Stimulated activated CD8-positive, alpha-beta memory T cell treated with anti-CD3 and anti-CD28 coated beads, Interleukin-15, amount 100 ng/mL, for 1 hour (primary cell): ENCODE measurements at places on chromosomes 5 and 9.

DNA sequence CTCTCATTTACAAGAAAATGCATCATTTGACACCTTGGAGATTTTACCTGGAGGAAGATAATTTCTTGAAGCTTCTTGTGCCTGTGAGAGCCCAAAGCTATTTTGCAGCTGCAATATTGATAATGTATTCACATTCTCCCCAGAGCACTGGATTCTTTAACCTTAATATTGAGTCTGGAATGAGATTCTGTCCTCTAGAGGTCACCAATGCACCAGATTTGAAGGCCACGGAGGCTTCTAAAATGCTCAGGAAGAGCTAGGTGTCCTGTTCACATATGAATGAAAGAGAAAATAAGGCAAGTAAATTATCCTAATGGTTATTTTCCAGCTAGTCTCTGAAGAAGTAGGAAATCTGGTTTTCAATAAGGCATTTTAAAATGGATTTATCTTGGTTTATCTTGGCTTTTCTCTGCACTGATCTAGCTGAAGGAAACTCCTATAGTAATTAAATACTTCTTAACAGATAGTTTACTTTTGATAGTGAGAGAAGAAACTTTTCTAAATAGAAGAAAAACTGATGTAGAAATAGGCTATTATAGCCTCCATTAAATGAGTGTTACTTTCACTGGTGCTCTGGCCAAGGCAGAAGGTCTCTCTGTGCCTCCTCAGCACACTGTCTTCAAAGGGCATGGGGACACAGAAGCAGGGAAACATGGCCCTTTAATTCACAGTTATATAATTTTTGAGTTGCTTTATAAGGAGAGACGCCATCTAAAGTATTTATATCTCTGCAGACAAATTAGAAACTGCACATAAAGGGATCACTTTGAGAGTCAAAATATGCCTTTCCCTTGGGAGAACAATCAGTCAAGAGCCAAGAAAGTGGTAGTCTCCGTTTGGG, 297.0 kb upstream of the ACTBL2 start:
- DNase-seq = no peak

DNA sequence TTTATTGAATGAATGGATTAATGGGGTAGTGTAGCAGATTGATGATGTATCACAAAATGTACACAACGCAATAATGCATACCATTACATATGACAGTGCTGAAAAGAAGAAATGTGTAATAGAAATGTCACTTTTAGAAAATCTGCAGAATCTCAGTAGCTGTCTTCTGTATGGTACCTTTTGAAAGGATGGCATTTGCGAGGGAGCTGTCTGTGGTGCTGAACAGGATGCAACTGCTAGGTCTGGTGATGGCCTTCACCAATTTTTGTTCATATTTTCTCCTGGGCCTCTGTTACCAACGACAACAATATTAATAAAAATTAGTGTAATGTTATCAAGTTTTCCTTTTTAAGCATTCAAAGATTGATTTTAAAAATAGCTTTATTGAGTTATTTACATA, 36.2 kb upstream of the OTULIN start:
- peak; percentile 35 for DNase-seq

- no peak for DNase-seq
Measured at GRCh38 chr9:135130207-135130976, 42.9 kb downstream of the OLFM1 start.

DNA sequence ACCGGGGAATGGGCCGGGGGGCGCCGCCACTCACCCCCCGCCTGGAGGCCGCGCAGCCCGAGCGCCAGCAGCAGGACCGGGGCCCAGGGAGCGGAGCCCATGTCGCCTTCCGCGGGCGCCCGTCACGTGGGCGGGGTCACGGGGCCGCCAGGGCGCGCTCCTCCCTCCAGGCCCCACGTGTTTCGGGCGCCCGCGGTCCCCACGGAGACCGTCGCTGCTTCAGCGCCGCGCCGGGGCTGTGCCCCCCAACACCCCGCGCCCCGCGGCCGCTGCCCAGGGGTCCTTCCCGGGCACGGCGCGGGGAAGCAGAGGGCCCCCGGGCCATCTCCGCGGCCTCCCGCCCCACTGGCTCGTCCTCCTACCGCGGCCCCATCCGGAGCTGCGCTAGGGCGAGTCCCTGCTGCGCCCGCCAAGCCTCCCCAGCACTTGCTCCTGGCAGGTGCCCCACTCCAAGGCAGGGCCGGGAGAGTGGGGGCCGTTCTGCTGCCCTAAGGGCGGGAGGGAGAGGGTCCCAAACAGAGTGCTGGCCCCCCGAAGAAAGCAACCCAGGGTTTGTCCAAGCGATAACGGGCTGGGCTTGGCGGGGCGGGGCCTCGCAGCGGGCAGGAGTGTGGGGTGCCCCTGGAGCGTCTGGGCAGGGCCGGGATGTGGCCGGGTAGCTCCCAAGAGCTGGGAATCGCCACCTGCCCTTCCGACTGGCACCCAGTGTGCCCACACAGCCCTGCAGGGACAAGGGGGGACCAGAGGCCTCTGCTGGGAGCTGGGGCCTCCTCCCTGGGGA, at the start of gene DPP7:
Gene DPP7 (minus strand): TSS at position 121 of the 781 bp plus-strand sequence. CDS start 20 bp downstream, at position 101.
- DNase-seq = peak; percentile 53

DNA sequence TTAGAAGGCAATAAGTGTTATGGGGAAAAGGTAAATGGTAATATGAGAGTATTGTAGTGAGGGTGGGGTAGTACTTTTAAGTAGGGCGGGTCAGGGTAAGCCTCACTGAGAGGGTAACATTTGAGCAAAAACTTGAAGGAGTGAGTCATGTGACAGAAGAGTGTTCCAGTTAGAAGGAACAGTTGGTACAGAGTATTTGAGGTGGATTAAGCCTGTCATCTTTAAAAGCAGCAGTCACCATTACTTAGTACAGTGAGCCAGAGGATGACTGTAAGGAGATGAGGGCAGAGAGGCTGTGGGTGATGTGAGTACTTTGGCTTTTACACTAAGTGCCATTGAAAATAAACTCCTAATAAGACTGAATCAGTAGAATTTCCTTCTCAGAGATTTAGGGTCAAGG, 54.8 kb downstream of the UBAP1 start:
- DNase-seq = no peak

DNA sequence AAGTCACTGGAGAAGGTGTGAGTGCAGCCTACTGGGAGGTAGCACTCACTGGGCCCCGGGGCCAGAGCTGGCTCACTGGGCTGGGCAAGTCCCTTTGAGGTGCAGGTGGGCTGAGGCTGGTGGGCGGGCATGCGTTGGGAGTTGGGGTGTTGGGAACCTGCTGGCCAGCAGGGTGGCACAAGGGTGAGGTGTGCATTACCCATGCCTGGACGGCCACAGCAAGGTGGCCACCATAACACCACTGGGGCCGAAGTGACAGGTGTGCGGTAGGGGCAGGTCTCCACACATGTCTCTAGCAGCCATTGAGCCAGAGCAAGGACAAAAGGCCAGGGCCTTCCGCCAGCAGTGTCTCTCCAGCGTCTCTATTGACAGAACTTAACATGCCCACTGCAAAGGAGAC, 22.6 kb downstream of the PRRT1B start:
- DNase-seq = no peak

DNA sequence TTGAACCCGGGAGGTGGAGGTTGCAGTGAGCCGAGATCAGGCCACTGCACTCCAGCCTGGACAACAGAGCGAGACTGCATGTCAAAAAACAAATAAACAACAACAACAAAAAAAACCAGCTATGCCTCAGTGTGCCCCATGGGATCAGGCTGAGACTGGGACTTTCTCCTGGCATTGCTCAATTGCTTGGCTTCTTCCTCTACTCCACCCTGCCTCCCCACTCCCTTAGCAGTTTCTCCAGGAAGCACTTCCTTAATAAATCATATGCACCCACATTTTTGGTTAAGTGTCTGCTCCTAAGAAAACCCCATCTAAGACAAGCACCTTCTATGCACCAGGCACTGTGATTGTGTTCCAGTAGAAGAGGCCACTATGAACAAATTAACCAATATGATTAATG, 41.0 kb upstream of the TMEM252 start:
- DNase-seq = no peak

- no peak for DNase-seq
Measured at GRCh38 chr5:57642066-57642465, 159.5 kb upstream of the ACTBL2 start.

GRCh38 chr5:138287246-138287645, 12.8 kb upstream of the GFRA3 start:
- no peak for DNase-seq

GRCh38 chr5:112186401-112186990, 232.6 kb downstream of the EPB41L4A start:
- DNase-seq = no peak

GRCh38 chr5:181152406-181152805, 5.0 kb downstream of the OR2V2 start:
- DNase-seq = no peak

GRCh38 chr9:132069046-132069898, 10.4 kb downstream of the MED27 start:
- no peak for DNase-seq

GRCh38 chr5:82692826-82693225, 384.4 kb downstream of the TMEM167A start:
- no peak for DNase-seq

GRCh38 chr9:38453835-38454234, 29.6 kb upstream of the IGFBPL1 start:
- no peak for DNase-seq

DNA sequence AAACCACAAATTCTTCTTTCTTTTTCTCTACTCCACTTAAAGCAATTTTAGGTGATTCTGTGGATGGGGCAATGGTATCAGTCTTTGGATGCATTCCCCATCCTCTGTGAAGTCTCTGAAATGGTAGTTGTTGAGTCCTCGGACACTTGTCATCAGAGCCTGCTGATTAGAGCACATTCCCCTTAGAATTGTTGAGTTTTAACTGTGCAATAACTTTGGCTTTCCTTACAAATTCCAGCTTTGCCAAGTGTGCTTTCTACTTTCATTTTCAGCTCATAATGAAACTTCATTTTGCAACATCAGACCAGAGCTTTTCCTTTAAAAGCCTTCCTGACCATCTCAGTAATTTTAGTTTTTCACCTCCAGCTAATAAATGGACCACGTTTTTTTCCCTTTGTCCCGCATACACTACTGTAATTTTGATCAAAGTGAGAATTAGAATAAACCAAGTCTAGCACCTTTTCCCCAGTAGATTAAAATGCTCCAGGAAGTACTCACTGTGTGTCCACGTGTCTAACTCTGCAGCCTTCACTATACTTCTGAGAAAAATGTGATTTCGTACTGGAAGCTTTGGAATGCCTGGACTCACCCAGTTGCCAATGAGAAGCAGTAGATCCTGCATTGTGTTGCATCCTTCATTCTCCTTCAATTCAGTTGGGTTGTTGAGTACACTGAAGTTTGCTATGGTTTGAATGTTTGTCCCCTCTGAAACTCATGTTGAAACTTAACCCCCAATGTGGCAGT, 135.6 kb downstream of the NTRK2 start:
- no peak for DNase-seq

DNA sequence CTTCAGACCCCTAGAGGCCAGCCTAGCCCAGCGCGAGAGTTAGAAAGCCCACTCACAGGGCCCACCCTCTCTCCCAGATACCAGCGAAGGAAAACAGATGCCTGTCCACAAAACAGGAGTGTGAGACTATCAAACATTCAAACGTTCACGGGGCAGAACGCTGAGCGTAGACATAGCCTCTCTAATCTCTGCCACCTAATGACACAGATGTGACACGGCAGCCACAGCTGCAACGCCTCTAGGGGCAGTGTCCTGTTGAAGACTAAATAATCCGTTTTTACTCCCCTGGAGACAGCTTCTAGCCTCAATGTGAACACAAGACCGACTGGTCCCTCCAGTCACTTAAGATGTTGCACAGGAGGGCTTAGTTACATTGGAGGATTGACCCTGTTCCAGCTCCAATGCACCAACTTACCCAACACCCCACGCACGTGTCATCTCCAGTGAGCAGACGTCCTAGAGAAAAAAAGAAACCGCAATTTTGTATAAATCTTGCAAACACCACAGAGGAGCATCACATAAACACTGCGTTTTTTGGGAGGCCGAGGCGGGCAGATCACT, 14.3 kb downstream of the DIPK1B start:
- DNase-seq = no peak

DNA sequence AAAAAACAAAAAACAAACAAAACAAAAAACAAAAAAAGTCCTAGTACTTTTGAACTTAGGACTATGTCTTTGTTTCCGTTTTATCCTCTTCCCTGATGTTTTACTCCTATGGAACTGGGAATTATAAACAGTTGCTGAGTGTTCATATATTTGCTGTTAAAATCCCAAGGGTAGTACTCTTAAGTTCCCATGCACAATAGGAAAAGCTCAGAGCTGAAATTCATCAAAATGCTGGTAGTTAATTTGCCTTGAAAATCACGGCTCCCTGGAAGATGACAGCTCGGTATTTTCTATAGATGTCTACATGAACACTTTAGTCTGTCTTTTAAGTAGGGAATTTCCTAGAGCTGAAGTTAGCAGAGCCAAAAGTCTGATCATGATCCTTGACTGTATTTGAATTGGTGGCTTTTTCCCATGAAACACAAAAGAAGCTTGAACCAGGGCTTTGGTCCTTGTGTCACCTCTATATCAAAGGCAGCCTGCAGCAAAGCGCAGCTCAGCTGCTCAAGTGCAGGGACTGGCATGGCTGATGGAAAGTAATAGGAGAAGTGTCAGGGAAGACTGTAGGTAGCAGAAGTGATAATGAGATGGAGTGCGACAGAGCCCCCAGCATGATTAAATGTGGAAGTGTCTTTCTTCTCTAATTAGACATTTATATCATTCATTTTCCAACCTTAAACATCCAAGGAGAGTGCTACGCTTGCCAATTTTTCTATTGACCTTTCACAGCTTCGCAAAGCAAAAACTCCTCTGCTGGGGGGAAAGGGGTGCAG, 310.9 kb downstream of the TRIM36 start:
- no peak for DNase-seq

GRCh38 chr5:78858364-78858763, 126.7 kb downstream of the ARSB start:
- DNase-seq = no peak
